ENCODE measurements at places on chromosomes 1 and 21.
A peak's percentile ranks its signal among the peaks of the same experiment; 100 is the strongest.

- no peak for DNase-seq
Observed at GRCh38 chr1:48876330-48876785, 99.7 kb upstream of the BEND5 start.

DNA sequence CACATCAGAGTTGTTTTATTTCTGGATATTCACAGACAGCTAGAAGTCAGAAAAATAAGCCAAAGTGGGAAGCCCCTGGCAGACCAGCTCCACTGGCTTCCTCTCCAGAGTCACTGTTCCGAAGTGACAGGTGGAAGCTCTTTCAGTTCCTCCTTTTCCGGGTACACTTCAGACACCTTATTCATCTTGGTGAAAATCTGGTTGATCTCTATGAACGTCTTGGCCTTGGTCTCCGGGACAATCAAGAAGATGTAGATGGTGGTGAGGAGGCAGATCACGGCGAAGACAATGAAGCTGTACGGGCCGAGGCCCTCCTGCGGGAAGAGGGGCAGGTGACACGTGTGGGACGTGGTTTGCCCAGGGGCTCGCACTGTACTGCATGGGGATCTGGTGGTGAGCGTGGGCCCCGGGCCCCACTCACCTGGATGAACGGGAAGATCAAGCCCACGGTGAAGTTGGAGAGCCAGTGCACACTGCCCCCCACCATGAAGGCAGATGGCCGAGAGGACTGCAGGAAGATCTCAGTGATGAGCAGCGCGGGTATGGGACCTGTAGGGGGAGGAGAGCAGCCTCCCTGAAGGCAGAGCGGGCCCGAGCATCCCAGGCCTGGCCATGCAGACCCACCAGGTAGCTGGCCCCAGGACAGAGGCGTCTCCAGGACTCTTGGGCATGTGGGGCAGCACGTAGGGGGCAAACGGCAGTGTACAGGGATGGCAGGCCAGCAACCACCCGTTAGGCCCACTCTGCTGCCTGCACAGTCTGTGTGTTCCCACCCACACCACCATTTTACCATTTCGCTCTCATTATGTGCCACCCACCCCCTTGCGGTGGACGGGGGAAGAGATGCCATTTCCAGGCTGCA is 11.5 kb upstream of the SLC2A7 start:
- no peak for DNase-seq

DNA sequence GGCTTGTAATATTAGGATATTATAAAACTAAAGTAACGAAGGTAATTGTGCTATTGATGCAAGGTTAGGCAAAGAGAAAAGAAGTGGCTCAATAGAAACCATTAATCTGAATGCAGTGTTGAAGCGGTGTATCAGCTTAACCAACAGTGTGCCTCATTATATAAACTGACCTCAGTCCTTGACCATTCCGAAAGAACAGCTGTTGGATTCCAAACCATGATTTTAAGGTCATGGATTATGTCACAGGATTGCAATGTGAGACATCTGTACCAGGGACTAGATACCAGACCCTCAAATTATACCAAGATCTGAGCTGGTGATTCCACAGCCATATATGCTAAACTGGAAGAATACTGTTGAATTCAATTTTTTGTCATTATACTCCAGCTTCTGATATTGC is 134.2 kb upstream of the HP1BP3 start:
- no peak for DNase-seq

DNA sequence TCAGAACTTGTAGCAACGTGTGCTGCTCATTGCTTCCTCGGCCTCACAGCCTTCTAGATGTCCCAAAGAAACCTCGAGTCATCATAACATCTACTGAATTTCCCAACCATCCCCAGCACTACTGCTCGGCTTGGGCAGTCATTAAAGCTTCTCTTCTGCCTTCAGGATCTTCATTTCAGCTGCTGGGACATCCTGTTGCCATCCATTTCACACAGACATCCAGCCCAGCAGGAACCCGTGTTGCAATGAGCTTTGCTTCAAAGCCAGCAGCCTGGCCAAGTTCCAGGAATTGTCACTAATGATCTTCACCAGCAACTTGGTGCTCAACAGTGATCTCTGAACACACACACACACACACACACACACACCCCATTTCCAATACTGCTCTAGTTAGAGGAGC is 18.5 kb downstream of the WLS start:
- DNase-seq, result no peak

GRCh38 chr1:25649505-25650288 is 33.1 kb downstream of the MAN1C1 start:
- no peak for DNase-seq

DNA sequence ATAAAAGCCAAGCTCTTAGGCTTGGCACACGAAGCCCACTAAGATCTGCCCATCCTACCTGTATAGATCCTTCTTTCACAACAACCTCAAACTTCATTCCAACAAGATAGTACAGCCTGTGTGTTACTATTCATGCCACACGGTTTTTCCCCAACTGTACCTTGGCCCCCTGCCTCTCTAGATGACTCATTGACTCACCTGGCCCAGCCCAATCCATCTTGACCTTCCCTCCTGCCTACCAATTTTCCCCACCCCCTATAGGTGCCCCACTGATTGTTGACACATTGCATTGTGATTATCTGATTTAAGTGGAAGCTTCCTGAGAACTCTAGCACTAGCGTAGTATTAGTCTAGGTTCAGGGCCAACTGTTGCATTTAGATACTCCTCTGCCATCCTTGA is 2.0 kb upstream of the CD101 start:
- no peak for DNase-seq

DNA sequence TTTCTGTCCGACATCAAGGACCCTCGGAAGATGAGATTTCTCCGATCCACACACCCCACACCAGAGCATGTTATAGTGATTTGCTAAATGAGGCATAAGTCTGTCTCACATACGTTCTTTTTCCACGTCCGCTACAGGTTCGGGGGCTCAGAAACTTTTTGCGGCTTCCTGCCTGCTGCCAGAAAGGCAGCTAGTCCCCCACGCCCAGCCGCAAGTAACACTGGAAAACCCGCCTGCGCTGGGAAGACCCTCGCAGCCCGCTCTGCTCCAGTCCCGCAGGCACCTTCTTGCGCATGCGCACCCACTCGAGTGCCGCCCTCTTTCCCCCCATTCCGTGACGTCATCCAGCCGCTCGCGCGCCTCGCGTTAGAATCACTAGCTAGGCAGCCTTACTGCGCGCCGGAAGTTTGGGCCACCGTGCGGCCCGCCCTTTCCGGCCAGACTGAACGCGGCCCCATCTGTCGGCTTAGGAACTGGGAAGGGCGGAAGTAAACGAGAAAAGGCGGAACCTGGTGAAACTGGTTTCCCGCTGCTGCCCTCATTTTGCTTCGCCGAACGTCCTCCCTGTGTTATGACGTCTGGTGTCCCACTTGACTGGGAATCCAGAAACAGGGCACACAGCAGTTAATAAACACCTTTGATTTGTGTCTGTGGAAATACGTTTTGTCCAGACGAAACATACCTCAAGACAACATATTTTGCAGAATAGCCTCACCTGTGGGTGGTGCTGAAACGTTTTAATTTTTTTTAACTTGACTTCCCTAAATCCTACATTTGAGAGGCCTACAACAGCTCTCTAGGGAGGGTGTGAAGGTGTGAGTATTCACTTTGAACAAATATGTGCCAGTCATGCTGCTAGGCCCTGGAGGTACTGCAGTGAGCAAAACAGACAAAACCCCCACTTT is at the start of gene C1orf74:
Gene C1orf74, minus strand, starts transcription at position 295 of the 905 bp plus-strand sequence. CDS start 925 bp downstream, outside the sequence.
- peak; percentile 100 for DNase-seq

- DNase-seq, result no peak
Observed at GRCh38 chr1:197559655-197560054, 215.6 kb downstream of the DENND1B start.

- no peak for DNase-seq
Observed at GRCh38 chr1:29644812-29645211, 408.5 kb downstream of the PTPRU start.

- no peak for DNase-seq
Observed at GRCh38 chr1:165753934-165754333, 14.7 kb downstream of the TMCO1 start.

GRCh38 chr1:26286064-26286416 is 6.2 kb downstream of the SH3BGRL3 start:
- DNase-seq, result no peak

DNA sequence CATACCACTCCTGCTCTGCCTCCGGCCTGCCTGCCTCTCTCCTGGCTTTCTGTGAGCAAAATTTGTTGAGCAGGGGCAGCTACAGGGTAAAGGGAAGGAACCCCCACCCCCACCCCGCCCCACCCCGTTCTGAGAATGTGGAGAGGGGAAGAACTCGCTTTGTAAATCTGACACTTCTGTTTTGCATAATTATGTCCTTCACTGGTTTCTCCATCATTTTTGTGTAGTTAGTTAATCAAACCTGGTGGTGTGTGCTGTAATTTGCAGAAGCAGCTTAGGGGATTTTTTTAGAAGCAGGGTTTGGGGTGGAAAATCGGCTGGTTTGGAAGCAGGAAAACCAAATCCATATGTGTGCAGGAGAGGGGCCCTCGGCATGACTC is 58.1 kb upstream of the TMEM51 start:
- DNase-seq, result no peak

- DNase-seq, result no peak
Observed at GRCh38 chr1:229751610-229752009, 125.6 kb downstream of the URB2 start.

GRCh38 chr21:31500071-31500470 is 156.0 kb upstream of the TIAM1 start:
- DNase-seq, result no peak

GRCh38 chr1:88175631-88176226 is 508.3 kb upstream of the PKN2 start:
- DNase-seq, result no peak

DNA sequence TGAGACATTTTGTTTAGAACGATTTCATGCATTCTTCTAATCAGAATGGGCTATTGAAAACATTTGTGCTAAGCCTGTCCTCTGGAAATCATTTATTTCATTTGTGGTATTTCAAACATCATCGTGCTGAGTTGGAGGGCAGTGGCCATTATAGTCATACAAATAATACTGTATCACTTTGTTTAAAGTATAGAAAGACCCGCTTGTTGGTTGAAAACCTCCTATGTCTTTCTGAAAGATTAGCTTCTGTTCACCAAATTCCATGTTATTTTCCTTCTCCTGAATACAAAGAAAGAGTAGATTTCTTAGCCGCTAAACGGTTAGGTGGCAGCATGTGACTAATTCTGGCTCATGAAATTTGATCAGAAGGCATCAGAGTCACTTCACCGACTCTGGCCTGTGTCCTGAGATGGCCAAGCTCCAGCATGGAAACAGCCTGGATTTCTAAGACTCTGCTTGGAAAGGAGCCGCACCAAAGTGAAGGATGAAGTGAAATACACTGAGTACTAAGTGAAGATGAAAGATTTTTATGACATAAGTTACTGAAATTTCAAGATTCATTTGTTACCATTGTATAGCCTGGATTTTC is 355.1 kb downstream of the USP25 start:
- DNase-seq, result no peak

GRCh38 chr21:26674323-26674722 is 101.2 kb upstream of the CYYR1 start:
- no peak for DNase-seq

GRCh38 chr1:179728271-179728670 is 14.8 kb upstream of the FAM163A start:
- no peak for DNase-seq

All from NCI-H1092 (cell line).